SJSA1 (cell line): ENCODE measurements at places on chromosomes 16 and 17. TPM values are rescaled to one million over a fixed set of nuclear protein-coding genes. Genes with fewer than 3 reads are reported as not detected.

FOXN1 gene
- total RNA-seq, result not detected in 2 replicates

NR1D1 gene
- total RNA-seq, result 1.0 and 1.8 TPM in 2 replicates

CHP2 gene
- not detected in 2 replicates for total RNA-seq

DNA sequence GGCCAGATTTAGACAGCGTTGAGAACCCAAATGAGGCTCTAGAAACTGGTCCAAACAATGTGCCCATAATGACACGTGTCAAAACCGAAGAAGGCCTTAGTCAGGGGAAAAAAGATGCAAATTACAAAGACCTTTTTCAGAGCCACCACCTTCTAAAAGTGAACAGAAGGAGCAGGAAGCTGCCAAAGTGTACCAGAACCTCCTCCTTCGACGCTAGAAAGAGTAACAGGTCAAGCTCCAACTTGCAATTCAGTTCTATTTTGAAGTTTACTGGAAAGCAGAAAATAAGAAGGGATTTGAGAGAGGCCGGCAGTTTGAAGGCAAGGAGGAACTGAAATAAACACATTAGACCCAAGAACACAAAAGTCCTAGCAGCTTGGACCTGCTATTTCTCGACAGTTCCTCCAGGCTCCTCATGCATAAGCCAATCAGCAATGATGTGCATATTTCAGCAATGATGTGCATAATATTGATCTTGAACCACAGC is 61.8 kb downstream of the XYLT1 start:
- DNase-seq, result no peak
- H3K4me1 ChIP-seq, result peaks cover 40% of the 10 kb centered on the region
- H3K4me3 ChIP-seq, result no peak overlapping the region
- H3K36me3 ChIP-seq, result no peaks in the 10 kb centered on the region

GRCh38 chr16:86396422-86396821 is 113.9 kb upstream of the FOXF1 start:
- no peaks in the 10 kb centered on the region for H3K36me3 ChIP-seq
- peaks cover 68% of the 10 kb centered on the region for H3K4me1 ChIP-seq
- DNase-seq, result peak; percentile 83
- peak overlapping the region; percentile 76 for H3K27ac ChIP-seq
- no peak overlapping the region for H3K4me3 ChIP-seq

DNA sequence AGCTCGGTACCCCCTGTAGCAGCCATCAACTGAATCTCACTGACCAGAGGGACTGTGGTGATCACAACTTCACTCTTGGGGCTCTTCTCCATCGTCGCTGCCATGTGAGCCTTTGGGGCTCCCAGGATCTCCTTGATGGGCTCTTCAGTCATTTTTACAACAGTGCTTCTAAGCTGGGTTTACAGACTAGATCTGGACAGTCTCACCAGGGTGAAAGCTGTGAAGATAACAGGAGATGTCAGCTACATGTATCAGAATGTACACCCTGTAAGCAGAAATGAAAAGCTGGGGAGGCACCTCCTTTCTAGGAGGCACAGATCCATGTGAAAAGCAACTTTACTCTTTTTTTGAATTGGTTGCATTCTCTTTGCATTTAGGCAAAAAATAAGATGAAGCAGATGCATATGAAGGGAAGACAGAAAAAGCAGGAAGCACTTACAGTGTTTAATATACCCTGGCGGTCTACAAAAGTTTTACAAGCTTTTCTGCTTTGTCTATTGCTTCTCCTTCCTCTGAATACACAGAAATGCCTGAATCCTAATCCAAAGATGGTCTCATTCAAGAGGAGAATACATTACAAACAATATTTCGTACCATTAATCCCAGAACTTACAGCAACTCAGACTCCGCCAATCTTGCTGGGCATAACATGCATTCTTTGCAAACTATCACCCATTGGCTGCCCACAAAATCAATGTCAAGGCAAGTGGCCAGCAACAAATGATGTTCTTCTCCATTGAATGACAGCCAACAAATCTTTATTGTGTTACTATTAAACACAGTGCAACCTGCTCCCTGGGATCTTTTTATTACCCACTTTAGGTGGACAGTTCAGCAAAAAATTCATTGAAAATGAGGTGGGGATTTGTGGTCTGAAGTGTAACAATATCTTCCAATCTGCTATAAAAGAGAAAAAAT is 1.5 kb downstream of the TMEM100 start:
- H3K27me3 ChIP-seq, result no peaks in the 10 kb centered on the region
- H3K4me3 ChIP-seq, result no peak overlapping the region
- H3K36me3 ChIP-seq, result no peaks in the 10 kb centered on the region
- H3K4me1 ChIP-seq, result peaks cover 31% of the 10 kb centered on the region
- H3K27ac ChIP-seq, result no peak overlapping the region
- no peak for DNase-seq

DNA sequence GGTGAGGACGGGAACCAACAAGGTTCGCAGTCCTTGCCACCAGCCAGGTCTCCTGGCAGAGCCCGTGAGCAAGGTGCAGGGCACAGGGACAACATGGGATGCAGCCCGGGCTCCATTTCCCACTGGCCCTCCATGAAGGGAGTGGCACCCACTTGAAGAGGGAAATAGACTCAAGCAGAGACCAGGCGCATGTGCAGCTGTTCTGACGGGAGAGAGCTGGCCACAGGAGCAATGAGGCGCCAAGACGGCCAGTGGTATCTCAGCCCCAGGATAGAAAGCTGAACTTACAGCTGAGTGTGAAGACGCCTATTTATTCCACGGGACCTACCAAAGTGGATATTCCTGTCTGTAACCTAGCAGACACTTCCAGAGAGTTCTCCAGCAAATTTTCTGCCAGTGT is 8.2 kb upstream of the FOXJ1 start:
- no peaks in the 10 kb centered on the region for H3K27me3 ChIP-seq
- no peak for DNase-seq
- no peak overlapping the region for H3K27ac ChIP-seq
- no peak overlapping the region for H3K4me3 ChIP-seq

- no peak overlapping the region for H3K27ac ChIP-seq
- no peaks in the 10 kb centered on the region for H3K27me3 ChIP-seq
- peaks cover 28% of the 10 kb centered on the region for H3K4me1 ChIP-seq
- H3K4me3 ChIP-seq, result no peak overlapping the region
Measured at GRCh38 chr16:89485701-89486246, 4.6 kb downstream of the ANKRD11 start.

DNA sequence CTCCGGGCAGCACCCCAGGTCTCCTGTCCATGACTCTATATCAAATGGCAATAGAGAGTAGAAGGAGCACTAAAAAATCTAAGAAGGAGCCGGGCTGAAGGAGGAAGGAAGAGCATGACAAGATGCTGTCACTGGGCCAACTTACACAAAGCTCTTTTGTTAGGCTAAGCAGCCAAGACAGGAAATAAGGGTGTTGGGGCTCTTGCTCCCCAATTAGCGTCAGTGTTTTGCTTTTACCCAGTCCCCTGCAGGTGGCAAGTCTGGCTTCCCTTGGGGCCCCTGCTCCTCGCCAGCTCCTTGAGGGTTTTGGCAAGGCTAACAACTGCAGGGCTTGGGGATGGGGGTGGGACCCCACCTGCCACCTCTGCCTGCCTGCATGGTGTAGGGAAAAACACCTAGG is 120.5 kb downstream of the CCT6B start:
- DNase-seq, result no peak
- no peak overlapping the region for H3K4me3 ChIP-seq
- no peaks in the 10 kb centered on the region for H3K36me3 ChIP-seq
- no peak overlapping the region for H3K27ac ChIP-seq
- H3K4me1 ChIP-seq, result no peaks in the 10 kb centered on the region
- peaks cover 14% of the 10 kb centered on the region for H3K27me3 ChIP-seq

DNA sequence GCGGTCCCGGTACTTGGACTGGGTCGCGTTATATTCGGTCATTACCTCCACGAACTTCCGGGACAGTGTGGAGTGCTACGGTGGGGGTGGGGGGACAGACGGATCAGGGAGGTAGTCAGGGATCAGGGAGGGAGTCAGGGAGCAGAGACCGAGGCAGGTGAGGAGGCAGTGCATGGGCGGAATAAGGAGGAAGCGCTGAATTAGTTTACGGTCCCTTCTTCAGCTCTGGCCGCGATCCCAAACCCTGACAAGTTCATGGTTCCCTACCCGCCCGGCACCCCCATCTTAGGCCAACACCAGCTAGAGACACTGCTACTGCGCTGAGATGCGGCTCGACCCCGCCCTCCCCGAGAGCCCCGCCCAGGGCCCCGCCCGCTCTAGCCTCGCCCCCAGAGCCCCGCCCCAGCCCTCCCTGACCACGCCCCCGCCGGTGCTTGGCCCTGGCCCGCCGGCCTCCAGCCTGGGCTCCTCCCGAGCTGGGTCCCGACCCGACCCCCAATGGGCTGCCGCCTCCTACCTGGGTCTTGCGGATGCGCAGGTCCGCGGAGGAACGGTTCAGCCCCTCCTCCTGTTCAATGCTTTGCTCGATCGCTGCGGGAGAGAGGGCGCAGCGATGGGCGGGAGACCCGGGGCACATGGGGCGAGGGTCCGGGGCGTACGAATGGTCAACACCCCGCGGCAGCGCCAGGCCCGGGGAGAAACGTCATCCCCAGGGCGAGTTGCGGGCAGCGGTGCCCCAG is 12.1 kb downstream of the HSD3B7 start:
- peak overlapping the region; percentile 77 for H3K27ac ChIP-seq
- H3K4me1 ChIP-seq, result peaks cover 23% of the 10 kb centered on the region
- peak overlapping the region; percentile 44 for H3K4me3 ChIP-seq
- no peaks in the 10 kb centered on the region for H3K36me3 ChIP-seq

DNA sequence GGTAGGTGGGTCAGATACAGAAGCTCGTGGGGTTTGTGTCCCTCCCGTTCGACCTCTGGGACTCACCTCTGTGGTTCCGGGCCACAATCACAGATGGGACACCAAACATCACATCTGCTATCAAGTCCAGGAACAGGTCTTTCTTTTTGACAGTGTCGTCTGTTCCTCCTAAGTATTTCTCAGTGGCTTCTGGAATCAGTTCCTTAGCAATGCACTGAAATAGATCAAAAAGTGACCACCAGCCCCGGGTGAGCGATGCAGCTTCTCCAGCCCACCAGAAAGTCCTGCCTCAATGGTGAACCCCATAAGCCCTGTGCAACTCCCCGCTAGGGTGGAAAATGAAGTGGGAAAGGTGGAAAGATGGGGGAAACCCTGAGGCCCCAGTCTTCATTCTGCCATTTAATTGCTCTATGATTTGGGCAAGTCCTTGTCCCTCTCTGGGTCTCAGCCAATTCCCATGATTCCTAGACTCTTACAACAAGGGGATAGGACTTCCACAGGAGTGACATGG is 22.4 kb downstream of the CES1 start:
- no peak overlapping the region for H3K4me3 ChIP-seq
- no peaks in the 10 kb centered on the region for H3K27me3 ChIP-seq
- H3K36me3 ChIP-seq, result no peaks in the 10 kb centered on the region
